Metanephros (tissue), 2 donors: ENCODE measurements at places on chromosomes 3 and 15. TPM values are rescaled to one million over a fixed set of nuclear protein-coding genes. Genes with fewer than 3 reads are reported as not detected.

RTP3 gene
- not detected for total RNA-seq

GRK7 gene
- not detected for total RNA-seq

SLC28A2 gene
- 0.23 TPM for total RNA-seq

ACTC1 gene
- total RNA-seq = 101 TPM

STXBP5L gene
- 0.12 TPM for total RNA-seq

FES gene
- 52.4 TPM for total RNA-seq

FBXL22 gene
- total RNA-seq = 9.2 TPM

GHSR gene
- not detected for total RNA-seq

CACNA2D3 gene
- total RNA-seq = 3.6 TPM

SCN5A gene
- total RNA-seq = 0.76 TPM

TMEM207 gene
- 12.2 TPM for total RNA-seq

HHATL gene
- total RNA-seq = 9.0 TPM

BOC gene
- 40.6 TPM for total RNA-seq

MYZAP gene
- total RNA-seq = 2.7 TPM

CCDC32 gene
- 30.2 TPM for total RNA-seq

TXNRD3 gene
- 19.2 TPM for total RNA-seq

CFAP44 gene
- 9.3 TPM for total RNA-seq

TMEM212 gene
- not detected for total RNA-seq

TJP1 gene
- total RNA-seq = 141 TPM

CCDC14 gene
- total RNA-seq = 76.3 TPM

GATA2 gene
- 45.6 TPM for total RNA-seq

RAB43 gene
- total RNA-seq = 11.8 TPM

PLSCR2 gene
- 0.47 TPM for total RNA-seq

ELL3 gene
- total RNA-seq = 3.6 TPM

IGF2BP2 gene
- 64.8 TPM for total RNA-seq

FANCD2OS gene
- total RNA-seq = not detected

DHX30 gene
- total RNA-seq = 82.5 TPM
